Activated T-helper 9 cell treated with anti-CD3 and anti-CD28 coated beads, Interleukin-2, amount 50 U/mL, for 16 hours (primary cell): ENCODE measurements at places on chromosomes 4 and X.

GRCh38 chr4:8708401-8709021 is 115.9 kb downstream of the CPZ start:
- DNase-seq, result no peak

DNA sequence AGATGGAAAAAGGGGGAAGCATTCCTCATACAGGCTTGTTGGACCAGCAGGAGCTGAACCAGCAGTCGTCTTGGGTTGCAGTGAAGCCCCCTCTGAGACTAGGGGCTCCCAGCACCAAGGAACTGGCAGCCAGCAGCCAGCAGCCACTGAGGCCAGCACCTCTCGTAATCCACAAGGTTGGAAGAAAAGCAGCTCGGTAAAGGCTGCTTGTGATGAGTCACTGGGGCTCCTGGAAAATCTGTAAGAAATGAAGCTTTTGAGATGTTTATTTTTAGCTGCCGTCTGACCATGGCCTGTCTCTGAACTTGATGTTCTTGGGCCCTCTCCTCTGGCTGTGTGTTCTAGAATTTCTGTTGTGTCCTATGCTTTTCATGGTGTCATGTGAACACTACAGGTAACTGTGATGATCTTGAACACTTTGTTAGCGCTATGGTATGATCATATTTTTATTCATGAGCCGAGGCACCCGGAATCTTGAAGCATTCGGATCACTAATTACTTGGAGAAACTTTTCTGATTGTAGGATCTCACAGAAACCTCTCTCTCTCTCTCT is 18.6 kb downstream of the CLCN4 start:
- no peak for DNase-seq

DNA sequence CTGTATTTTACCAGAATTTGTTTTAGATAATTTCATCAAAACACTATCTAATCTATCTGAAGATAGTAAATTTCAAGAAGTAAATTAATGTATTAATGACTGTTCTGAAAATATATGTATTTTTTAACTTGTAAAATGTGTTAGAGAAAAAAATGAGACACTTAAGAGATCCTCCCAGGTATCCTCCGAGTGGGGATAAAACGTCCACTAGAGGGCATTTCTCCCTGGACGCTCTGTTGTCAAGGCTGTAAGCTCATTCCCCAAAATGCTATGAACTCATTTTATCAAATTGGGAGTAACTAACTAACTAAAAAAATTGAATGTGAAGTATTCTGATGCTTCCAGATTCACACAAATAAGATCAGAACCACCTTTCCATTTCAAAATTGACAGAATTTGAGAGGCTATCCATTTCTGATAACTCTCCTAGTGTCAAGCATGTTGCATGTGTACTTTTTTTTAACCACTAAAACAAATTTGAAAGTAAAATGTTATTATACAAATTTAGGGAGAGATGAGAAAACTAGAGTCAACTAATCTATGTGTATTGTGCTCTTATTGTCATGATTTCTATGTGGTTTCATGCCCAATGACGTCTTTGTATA is 337.3 kb upstream of the HS3ST1 start:
- no peak for DNase-seq

DNA sequence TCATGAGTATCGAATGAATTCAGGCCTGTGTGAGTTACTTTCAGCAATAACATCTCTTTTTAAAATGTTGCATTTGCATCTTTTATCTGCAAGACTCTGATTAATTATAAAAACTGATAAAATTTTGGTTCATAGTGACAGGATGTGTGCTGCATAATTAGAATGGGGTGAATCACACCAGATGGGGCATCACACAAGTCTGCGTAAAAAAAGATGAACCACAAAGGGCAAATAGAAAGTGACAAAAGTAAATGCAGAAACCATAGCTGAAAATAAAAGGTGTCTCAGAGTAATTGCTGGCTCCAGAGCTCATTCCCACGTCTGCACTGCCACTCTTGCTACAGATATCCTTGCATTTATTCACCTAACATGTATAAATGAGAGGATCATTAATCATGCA is 131.1 kb downstream of the HS3ST1 start:
- no peak for DNase-seq

DNA sequence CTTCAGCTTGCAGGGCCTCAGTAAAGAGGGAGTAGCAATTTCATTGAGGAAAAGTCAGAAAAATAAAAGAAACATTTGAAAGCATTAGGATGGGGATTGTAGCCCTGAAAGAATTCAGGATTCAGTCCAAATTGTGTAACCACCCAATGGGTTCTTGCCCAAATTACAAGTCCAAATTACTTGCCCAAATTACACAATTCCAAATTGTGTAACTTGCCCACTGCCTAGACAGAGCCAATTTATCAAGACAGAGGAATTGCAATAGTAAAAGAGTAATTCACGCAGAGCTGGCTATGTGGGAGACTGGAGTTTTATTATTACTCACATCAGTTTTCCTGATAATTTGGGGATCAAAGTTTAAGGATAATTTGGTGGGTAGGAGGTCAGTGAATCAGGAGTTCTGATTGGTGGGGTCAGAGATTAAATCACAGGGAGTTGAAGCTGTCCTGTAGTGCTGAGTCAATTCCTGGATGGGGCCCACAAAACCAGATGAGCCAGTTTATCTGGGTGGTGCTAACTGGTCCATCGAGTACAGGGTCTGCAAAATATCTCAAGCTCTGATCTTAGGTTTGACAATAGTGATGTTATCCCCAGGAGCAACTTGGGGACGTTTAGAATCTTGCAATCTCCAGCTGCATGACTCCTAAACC is 18.1 kb upstream of the PAGE5 start:
- no peak for DNase-seq
